Aorta (tissue), 5 donors: ENCODE measurements at places on chromosomes 7 and 10. TPM values are rescaled to one million over a fixed set of nuclear protein-coding genes. Genes with fewer than 3 reads are reported as not detected.

- DNase-seq, result no peak
These were observed 351.5 kb downstream of the TYW1 start for GRCh38 chr7:67348171-67348570.

DNA sequence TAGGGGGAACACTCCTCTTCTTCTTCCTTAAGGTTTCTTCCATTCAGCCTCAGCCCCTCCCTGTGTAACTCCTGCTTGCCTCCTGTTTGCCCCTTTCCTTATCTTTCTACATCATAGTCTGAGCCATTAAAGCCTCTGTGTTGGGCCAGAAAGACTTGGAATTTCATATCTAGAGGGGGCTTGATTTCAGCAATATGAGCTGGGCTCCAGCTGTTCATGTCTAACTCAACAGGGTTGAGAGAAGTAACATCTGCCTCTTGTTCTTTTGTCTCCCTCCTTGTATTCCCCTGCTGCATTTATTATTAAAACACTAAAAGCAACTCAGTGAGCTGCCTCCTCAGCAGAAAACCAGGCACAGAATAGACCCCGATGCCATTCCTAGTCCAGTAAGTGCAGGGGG lies 17.6 kb downstream of the SEC24C start:
- DNase-seq, result no peak

- no peak for DNase-seq
These were observed 251.0 kb downstream of the BMPER start for GRCh38 chr7:34156336-34156735.

DNA sequence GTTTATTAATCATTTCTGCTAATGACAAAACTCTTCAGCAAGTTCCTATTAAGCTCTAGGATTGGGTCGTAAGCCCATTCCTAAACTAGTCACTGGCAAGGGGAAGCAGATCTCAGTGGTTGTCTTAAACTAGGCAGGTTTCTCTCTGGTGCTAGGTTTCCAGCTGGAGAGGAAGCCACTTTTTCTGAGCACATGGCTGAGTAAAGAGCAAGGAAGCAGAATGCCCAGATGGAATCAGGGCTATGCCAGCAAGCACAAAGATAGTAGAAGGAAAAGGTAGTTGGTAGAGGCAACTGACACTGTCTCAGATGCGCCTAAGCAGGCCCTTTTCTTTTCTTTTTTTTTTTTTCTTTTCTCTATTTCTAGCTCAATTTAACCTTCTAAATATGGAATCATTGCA lies 224.9 kb downstream of the EXOC4 start:
- no peak for DNase-seq

GRCh38 chr10:110395350-110396283 lies 90.9 kb upstream of the SMNDC1 start:
- peak; percentile 72 for DNase-seq

DNA sequence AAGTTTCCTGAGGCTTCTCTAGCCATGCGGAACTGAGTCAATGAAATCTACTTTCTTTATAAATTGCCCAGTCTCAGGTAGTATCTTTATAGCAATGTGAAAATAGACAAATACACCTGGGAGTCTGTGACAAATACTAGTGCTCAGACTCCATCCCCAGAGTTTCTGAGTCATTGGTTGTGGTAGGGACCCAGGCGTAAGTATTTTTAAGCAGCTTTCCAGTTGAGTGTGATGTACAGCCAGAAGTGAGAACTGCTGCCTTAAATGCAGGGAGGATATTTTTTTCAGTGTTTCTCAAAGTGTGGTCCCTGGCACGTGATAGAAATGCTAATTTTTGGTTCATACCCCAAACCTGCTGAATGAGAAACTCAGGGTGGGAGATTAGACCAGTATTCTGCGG lies 121.7 kb downstream of the SORCS3 start:
- DNase-seq, result no peak

- no peak for DNase-seq
These were observed 269.5 kb downstream of the TRIL start for GRCh38 chr7:28688651-28689050.

DNA sequence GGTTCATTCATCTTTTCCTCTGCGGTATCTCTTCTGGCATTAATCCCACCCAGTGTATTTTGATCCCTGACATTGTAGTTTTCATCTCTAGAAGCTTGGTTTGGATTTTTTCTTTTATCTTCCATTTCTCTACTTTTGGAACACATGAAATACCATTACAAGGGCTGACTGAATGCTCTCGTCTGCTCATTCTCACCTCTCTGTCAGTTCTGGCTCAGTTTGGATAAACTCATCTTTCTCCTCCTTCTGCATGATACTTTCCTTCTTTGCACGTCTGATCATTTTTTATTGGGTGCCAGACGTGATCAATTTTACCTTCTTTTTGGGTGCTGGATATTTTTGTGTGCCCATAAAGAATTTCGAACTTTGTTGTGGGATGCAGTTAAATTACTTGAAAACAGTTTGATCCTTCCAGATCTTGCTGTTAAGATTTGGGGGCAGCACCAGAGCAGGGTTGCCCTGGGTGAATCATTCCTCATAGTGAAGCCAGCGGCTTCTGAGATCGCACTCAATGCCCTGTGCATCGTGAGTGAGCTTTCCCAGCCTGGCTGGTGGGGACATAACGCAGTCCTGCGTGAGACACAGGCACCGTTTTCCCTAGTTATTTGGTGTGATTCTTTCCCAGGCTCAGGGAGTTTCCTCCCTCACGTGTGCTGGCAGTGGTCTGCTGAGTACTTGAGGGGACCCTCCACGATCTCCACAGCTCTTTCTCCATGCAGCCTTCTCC lies 53.8 kb downstream of the LHPP start:
- DNase-seq, result no peak

DNA sequence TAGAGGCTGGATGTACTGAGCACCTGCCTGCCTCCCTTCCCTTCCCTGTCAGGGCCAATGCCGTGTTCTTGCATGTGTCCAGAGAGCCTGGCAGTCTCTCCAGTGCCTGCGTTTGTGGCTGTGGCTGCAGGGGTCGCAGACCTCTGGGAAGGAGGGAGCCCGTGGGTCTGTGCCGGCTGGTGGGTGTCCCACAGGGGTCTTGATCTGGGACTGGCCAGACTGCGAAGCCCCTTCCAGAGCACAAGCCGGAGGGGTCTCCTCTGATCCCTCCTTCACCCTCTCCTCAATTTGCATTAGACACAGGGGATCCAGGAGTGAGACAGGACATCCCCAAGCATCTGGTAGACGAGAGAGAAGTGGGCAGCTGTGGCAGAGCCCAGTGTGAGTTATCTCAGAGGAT lies 199.2 kb downstream of the ADARB2 start:
- no peak for DNase-seq

DNA sequence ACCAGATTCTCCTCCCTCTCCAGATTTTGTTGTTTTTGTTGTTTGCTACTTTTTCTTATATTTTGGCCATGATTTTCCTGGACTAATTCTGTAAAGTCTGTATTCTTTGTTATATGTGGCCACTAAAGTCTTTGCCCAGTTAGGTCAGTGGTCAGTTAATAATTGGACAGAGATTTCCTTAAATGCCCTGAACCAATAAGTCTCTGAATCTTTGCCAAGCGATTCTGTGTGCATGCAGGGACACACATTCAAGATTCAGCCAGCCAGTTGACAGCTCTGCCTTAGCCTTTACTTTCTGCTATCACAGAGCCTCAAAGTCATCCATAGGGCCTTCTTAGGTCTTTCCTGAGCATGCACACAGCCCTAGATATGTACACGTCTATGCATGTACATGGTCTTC lies 11.0 kb upstream of the COL17A1 start:
- DNase-seq, result no peak

The MMD2 gene
- not detected for total RNA-seq

DNA sequence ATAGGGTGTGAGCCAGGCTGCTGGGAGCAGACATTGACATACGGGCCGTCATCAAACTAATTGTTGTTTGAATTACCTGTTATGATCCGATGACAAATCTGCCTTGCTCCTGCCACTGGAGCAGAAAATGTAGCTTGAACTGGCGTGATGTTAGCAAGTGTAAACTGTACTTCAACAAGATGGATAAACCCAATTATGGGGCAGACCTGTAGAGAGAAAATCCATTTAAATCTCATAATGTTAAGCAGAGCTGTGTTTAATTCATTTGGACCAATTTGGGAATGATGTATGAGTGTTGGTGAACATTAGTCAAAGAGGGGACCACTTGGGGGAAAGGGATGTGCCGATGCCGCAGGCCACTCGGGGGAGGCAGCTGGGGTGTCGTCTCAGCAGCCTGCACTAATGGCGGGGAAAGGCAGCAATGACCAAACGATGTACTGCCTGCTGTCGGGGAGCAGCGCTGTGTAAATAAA lies 27.4 kb downstream of the TCF7L2 start:
- no peak for DNase-seq

DNA sequence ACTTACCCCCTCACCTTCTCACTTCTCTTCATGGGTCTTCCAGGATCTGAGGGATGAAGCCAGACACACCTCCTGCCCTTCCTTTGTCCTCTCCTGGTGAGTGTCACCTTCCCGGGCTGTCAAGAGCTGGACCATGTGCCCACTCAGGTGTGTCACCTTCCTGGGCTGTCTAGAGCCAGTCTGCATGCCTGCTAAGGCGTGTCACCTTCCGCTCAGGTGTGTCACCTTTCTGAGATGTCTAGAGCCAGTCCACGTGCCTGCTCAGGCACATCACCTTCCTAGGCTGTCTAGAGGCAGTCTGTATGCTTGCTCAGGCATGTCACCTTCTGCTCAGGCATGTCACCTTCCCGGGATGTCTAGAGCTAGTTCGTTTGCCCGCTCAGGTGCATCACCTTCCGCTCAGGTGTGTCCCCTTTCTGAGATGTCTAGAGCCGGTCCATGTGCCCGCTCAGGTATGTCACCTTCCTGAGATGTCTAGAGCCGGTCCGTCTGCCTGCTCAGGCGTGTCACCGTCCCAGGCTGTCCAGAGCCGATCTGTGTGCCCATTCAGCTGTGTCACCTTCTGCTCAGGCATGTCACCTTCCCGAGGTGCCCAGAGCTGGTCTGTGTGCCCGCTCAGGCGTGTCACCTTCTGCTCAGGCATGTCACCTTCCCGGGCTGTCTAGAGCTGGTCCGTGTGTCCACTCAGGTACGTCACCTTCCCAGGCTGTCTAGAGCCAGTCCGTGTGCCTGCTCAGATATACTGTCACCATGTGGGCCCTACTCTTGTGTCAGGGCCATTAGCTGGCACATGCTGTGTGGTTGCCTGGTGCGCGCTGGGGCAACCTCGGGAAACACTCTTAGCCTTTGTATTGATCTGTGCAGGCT lies 245.3 kb downstream of the EBF3 start:
- DNase-seq, result no peak

DNA sequence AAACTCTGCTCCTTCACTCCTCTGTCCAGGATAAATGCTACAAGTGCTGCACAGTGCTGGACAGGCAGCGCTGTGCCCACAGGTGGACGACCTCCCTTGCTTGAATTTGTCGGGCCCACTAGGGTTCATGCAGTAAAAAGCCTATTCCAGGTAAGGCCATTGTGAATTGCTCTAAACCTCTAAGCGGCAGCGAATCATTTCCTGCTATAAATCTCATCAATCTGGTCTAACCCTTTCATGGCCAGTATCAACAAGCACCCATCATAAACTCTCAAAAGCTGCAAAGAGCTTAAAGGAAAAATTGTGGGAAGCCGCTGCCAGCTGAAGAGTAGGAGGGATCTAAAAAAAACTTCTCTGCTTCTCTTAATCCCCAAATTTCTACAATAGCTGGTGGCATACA lies 134.2 kb downstream of the SLC25A13 start:
- DNase-seq, result no peak

GRCh38 chr7:7237201-7237977 lies 55.0 kb downstream of the C1GALT1 start:
- DNase-seq, result no peak

- DNase-seq, result no peak
These were observed 50.8 kb downstream of the ITPRID1 start for GRCh38 chr7:31564661-31565060.

- no peak for DNase-seq
These were observed 99.9 kb downstream of the GPR26 start for GRCh38 chr10:123766012-123766411.

DNA sequence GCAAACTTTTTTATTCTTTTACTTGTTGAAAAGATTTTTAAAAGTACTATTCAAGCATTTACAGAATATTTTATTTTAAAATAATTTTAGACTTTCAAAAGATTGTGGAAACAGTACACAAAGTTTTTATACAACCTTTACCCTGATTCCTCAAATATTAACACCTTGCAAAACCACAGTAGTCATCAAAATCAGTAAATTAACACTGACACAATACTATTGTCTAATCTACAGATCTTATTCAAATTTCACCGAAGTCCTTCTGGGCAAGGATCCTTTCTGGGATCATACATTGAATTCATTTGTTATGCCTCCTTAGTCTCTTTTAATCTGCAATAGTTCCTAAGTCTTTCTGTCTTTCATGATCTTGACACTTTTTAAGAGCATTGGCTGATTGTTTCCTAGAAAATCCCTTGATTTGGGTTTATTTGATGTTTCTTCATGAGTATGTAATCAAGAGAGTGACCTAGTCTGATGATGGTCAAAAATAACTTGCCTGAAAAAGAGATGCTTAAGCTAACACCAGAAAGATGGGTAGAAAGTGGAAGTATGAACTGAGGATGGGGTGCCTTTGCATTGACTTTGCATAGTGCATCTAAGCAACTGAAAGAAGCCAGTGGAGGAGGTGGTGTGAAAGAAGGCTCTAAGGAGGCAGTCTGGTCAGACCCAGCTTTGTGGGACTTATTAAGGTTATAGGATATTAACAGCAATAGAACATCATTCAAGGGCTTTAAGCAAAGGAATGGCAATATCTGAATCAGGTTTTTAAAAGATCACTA lies 9.7 kb downstream of the STAMBPL1 start:
- no peak for DNase-seq

The SMKR1 gene
- total RNA-seq, result not detected

- DNase-seq, result no peak
These were observed 8.6 kb upstream of the ADARB2 start for GRCh38 chr10:1745780-1746456.

DNA sequence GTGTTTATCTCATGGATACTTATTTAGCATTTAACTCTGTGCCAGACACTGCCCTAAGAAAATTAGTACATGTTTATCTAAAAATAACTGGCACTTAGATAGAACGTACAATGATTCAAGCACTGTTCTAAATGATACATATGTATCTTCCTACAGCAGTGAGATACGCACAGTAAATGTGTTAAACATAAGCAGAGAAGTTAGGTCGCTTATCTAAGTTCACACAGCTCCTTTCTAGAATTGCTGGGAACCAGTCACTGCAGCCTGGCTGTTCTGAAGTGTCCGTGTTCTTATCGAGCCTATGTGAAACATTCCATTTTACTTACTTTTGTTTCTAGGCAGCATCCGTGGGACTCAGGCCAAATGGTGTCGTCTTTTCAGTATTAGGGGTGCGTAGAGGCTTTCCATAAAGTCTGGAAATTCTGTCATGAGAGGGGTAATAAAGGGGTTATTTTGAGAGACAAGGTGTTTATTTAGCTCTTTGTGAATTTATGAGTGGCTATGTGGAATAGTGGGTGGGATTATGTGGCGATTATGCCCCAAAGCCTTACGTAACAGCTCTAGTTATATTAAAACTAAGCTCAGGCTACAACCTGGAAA lies 186.9 kb downstream of the SND1 start:
- DNase-seq, result no peak

GRCh38 chr7:112897839-112898431 lies 107.7 kb upstream of the TMEM168 start:
- DNase-seq, result no peak

The LRGUK gene
- total RNA-seq, result 0.58 TPM

The TLX1 gene
- total RNA-seq, result not detected
